ENCODE measurements at places on chromosomes 4 and X.

GRCh38 chr4:75434105-75434504, 80.1 kb downstream of the RCHY1 start:
- DNase-seq = no peak

DNA sequence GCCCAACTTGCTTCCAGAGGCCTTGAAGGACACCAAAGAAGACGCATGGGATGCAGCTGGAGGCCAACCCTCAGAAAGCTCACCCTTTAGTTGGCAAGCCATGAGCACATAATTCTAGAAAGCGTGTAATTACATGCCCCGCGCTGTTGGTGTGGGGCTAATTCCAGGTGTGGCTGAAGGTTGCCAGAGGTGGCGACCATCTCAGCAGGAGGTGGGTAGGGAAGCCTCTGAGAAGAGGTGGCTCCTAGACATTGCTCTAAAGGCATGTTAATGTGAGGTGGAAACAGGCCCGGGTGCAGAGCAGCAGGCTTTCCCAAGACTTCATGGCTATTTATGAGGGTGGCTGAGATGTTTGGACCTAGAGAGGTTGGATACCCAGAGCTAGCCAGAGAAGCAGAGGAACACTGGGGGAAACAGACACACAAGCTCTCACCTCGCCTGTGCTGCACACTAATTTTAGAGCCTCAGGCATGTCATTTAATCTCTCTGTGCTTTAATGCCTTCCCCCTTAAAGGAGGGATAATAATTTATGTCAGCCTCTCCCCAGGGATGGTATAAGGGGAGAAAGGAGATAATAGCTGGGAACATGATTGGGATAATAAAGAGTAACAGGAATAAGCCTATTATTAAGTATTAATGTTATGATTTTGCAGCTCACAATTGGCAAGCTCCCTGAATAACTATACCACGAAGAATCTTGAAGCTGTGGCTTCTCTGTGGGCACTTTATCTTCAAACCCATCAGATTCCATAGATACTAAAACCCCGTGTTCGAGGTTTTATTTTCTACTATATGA, 60.0 kb upstream of the HELT start:
- no peak for DNase-seq

DNA sequence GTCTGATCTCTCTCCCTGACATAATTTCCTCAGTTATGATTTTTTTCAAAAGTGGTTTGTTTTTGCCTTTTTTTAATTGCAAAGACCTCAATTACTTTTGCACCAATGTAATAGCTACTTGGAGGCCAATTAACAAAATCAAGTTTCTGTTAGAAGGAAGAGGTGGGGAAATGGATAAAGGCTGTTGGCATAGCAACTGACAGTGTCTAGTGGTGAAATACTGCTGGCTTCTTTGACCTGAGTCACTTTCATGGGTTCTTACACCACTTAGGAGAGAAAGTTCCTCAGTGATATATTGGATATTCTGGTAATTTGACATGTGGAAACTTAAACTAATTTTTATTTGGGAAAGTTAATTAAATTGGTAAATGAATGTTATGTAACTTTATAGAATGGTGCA, 26.5 kb upstream of the ATP8A1 start:
- DNase-seq = no peak

- no peak for DNase-seq
Measured at GRCh38 chrX:129361576-129361975, 161.7 kb downstream of the SMARCA1 start.

GRCh38 chr4:108166441-108167315, 2.1 kb downstream of the LEF1 start:
- peak; percentile 9 for DNase-seq
